ENCODE measurements at places on chromosomes 5 and 9.

- peak; percentile 41 for DNase-seq
Observed at GRCh38 chr9:129383561-129384490, 205.8 kb upstream of the IER5L start.

DNA sequence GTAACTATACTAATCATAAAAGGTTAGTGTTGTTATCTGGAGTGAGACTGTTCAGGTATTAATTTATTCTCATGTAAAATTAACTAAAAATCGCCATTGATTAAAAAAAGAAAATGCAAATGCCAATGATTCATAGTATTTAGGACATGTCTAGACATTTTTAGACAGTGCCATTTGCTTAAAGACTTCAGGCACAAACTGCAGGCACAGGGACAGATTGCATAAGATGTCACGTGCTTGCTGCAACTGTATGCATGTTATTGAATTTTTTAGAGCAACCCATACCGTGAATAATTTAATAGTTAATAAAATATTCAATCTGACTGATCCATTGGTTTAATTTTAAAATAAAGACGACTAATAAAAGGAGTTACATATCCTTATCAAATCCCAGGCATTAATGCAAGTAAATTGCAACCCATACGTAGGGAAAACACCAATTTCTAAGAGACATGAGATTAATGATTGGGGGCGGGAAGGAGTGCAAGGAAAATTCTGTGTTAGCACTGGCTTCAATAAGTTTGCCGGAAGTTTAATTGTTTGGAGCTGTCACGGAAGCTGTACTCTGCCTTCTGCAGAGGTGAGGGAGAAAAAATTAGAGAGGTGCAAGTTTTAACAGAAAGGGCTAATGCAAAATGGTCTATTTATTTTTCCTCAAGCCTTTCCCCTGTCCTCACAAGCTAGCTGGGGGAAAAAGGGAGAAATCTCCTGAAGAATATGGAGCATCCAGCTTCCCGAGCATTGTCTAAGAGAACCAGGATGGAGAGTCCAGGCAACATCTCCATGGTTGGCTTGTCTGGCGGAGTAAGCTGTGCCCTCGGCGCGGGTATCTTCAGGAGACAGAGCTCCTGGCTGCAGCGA lies 2.9 kb downstream of the EDIL3 start:
- no peak for DNase-seq

DNA sequence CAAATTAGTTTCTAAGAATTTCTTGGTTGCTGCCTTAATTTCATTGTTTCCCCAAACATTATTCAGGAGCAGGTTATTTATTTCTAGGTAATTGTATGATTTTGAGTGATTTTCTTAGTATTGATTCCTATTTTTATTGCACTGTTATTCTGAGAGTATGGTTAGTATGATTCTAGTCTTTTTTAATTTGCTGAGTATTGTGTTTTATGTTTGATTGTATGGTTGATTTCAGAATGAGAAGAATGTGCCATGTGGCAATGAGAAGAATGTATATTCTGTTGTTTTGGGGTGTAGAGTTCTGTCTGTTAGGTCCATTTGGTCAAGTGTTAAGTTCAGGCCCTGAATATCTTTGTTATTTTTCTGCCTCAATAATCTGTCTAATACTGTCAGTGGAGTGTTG lies 27.1 kb downstream of the LOX start:
- no peak for DNase-seq

DNA sequence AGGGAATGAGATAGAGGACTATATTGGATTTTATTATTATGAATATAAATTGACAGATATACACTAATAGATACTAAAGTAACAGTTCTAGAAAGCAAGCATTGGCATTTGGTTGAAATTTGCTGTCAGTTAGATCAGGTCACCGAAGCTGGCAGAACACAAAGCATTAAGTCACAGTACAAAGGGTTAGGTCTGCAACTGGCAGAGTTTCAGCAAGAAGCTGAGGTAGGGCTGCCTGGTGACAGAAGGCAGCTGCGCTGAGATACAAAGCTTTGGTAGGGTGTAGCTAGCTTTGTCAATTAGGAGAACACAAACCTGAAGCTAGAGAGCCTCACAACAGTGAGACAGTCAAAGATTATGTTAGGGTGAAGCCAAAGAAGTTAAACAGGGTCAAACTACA lies 6.3 kb upstream of the CSNK1G3 start:
- DNase-seq = no peak

DNA sequence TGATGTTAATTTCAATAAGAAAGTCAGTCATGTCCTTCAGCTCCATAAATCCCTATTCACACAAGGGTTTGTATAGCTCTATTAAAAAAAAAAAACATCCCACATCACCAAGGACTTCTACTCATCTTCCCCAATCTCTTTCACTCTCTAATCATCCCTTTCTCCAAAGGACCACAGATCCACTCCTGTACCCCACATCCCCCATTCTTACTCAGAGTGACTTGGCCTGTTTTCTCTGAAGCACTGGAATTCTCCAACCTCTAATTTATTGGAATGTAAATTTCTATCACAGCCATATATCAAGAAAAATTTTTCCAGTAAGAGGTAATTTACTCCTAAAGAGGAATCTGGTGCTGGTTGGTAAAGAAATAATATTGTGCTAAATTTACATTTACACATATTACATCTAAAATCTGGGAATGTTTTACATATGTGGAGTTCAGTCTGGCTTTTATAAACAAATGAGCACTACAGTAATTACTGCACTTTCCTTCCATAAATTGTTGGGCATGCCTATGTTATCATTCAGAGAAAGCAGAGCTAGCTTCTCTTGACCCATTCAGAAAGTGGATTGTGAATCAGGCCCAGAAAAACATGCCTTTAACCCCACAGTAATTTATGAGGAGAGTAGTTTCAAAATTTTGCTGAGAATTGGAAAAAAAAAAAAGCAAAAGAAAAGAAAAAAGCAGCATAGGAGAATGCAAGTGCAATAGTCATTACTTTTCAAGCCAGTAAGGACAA lies 399.5 kb upstream of the TNC start:
- no peak for DNase-seq

GRCh38 chr5:148989567-148989966 lies 73.3 kb downstream of the SH3TC2 start:
- no peak for DNase-seq

GRCh38 chr9:35791297-35791921 lies at the start of gene NPR2:
NPR2 (plus strand) TSS chr9:35791591; CDS start chr9:35792409, 818 bp downstream.
- DNase-seq = no peak

GRCh38 chr5:59673438-59674058 lies 220.0 kb downstream of the PDE4D start:
- DNase-seq = no peak

- DNase-seq = no peak
Observed at GRCh38 chr5:76601470-76601869, 21.7 kb downstream of the F2RL2 start.

- no peak for DNase-seq
Observed at GRCh38 chr5:112848116-112848811, 12.8 kb upstream of the SRP19 start.

- DNase-seq = no peak
Observed at GRCh38 chr5:151085517-151086041, 4.7 kb upstream of the TNIP1 start.

DNA sequence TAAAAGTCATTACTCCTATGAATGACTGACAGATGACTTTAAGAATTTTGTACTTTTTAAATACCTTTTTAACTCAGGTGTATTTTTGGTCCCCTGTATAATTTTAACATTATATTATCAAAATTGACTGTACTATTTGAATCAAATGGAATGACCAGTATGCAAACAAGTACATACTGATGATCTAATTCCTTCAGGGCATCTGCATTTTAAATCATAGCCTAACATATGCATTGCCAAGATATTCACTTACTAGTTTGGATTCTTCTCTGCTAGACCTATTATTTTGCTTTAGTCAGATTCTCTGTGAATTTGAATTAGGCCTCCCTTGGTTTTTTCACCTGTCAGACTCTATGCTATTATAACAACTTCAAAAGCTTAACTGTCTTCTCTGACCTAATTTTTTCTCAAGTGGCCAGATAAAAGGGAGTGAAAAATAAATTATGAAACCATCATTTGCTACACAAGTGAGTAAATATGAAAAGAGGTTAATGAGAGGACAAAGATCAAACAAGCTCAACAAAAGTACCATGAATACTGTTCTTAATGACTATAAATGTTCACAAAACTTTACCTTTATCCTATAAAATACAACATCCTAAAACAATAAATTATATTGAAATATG lies 1505.2 kb upstream of the CDH9 start:
- DNase-seq = no peak

DNA sequence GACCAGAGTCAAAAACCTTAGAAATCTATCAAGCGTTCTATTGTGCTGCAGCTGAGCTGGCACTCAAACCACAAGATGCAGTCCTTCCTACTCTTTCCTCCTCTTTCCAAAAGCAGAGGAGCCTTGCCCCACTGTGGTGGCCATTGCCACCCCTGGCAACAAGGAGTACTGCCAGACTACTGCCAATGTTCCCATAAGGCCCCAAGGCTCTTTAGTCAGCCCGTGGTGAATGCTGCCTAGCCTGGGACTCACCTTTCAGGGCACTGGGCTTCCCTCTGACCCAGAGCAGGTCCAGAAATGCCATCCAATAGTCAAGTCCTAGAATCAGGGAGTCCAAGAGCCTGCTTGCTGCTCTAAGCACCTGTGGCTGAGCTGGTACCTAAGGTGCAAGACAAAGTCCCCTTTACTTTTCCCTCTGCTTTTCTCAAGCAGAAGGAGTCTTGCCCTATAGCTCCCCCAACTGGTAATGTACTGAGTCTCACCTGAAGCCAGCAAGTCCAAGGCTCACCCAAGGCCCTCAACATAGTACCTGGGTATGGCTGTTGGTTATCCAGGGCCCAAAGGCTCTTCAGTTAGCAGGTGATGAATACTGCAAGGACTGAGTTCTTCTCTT lies 219.4 kb downstream of the ATPSCKMT start:
- no peak for DNase-seq

- DNase-seq = no peak
Observed at GRCh38 chr5:78925129-78925876, 59.8 kb downstream of the ARSB start.

DNA sequence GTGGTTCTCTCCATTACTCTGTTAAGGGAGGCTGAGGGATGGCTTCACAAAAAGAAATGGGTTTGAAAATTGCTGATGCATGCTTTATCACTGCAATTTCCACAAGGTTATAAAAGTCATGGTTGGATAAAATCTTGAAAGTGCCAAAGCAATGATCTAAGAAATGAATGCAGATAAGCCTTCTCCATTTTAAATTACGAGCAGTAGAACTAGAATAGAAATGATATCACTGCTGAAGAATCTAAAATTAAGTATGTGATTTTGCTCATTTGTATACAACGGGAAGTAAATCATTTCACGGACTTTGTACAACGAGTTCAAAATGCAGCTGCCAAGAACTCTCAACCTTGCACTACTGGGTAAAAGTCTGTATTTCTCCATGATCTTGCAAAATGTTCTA lies 299.0 kb downstream of the PRELID2 start:
- no peak for DNase-seq

GRCh38 chr5:171676286-171676944 lies 109.2 kb upstream of the SMIM23 start:
- no peak for DNase-seq

GRCh38 chr5:119681734-119682133 lies 52.4 kb downstream of the FAM170A start:
- DNase-seq = no peak

DNA sequence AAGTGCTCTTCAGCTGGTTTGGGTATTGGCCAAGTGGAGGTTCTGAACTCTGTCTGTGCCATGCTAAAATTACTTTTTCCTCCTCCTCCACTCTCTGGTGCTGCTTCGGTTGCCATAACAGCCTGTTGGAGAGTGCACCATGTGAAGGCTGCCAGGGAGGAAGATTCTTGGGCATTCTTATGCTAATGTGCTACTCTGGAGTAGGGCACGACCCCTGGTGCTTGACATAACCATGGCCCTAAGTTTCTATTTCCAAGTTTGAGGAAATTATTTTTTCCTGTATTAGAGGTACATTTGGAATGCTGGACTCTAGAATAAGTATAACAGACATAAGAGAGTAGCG lies 111.6 kb downstream of the ARHGAP26 start:
- no peak for DNase-seq

DNA sequence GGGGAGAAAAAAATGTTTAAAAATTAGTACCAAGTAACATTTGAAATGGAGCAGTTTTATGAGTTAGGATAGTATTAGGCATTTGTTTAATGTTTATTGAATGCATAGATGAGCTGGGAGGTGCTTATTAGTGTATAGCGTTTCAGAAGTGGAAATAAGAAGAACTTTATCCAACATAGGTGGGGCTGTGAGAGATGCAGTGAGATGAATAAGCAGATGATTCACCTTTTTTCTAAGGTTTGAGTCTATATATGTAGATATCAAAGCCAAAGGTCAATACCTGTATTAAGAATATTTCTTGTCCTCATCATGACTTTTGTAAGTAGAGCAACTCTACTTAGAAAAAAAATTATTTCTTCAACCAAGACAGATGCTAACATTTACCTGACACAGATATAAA lies 54.6 kb upstream of the POU4F3 start:
- no peak for DNase-seq

DNA sequence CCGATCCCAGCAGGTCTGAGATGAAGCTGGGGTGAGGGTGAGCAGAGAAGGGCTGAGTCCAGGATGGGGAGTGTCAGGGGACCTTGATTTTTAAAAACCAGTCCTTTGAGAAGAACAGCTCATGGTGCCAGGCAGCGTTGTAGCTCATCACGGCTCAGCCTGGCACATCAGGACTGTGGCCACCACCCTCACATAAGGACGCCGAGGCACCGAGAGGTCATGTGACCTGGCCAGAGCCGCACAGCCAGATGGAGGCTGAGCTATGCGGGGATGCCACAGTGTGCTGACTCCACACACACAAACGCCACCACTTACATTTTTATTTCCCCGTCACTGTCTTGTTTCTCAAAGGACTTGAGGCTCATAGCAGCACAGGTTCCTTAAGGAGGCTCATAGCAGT lies 32.9 kb upstream of the CEP72 start:
- no peak for DNase-seq

GRCh38 chr5:140227046-140227445 lies 52.1 kb downstream of the CYSTM1 start:
- DNase-seq = no peak

- no peak for DNase-seq
Observed at GRCh38 chr5:138648841-138649240, 73.6 kb upstream of the HSPA9 start.

GRCh38 chr5:8864053-8864452 lies 681.8 kb downstream of the SEMA5A start:
- DNase-seq = no peak

DNA sequence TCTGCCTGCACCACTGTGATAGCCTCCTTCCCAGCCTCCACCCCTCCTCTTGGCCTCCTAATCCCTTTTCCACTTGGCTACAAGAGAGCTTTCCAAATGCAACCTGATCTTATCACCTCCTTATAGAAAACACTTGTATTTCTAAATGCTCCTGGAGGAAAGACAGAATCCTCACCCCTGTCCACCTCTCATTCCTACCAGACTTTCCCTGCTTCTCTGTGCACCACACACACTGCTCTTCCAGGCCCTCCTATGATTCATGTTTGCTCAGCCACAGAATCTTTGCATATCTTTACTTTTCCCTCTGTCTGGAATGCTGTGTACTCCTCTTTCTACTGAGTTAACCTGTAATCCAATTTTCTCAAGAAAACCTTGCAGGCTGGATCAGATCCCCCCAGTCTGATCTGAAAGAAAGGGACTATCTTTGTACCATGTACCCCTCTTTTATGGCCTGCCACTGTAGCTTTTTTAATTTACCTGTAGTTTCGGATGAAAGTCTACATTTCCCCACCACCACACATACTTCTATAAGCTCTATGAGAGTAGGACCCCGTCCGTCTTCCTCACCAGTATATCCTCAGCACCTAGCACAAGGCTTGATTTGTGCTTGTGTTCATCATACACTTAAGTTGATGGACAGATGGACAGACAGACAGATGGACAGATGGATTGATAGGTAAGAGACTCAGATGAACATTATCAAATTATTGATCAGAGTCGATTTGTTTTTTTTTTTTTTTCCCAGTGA lies 95.3 kb downstream of the GALNT10 start:
- no peak for DNase-seq
